A549 treated with DMSO at 1 μM for 4 hours (cell line): ENCODE measurements at places on chromosomes 7 and 10. TPM values are rescaled to one million over a fixed set of nuclear protein-coding genes. Genes with fewer than 3 reads are reported as not detected.

The NPTX2 gene
- 0.06 to 0.21 TPM (median 0.08 TPM) in 3 of 5 replicates, not detected in the others for total RNA-seq

The KIAA1549 gene
- 6.8 to 9.2 TPM (median 8.1 TPM) in 5 replicates for total RNA-seq

The LRRTM3 gene
- not detected in 5 replicates for total RNA-seq

The IFIT1B gene
- not detected in 5 replicates for total RNA-seq

The GPNMB gene
- total RNA-seq = 2.0 to 3.2 TPM (median 2.7 TPM) in 5 replicates

The CRYGN gene
- not detected in 5 replicates for total RNA-seq

The ARHGAP22 gene
- total RNA-seq = 3.5 to 4.9 TPM (median 4.1 TPM) in 5 replicates

The SNX10 gene
- total RNA-seq = 2.8 to 5.4 TPM (median 4.2 TPM) in 5 replicates

The SLC13A1 gene
- total RNA-seq = not detected in 5 replicates

The LEP gene
- total RNA-seq = not detected in 5 replicates

The ANK3 gene
- total RNA-seq = 0.59 to 1.00 TPM (median 0.78 TPM) in 5 replicates

The AOAH gene
- total RNA-seq = 0.06 to 0.13 TPM in 2 of 5 replicates, not detected in the others

The CCNJ gene
- 6.6 to 8.3 TPM (median 7.8 TPM) in 5 replicates for total RNA-seq

The CYP17A1 gene
- total RNA-seq = not detected in 5 replicates

The LRRN3 gene
- total RNA-seq = 0.02 to 0.09 TPM (median 0.04 TPM) in 3 of 5 replicates, not detected in the others

The SUN3 gene
- total RNA-seq = 0.46 TPM in 1 of 5 replicates, not detected in the others

The ALOX5 gene
- total RNA-seq = 0.13 to 0.66 TPM (median 0.28 TPM) in 5 replicates

The TMEM106B gene
- 29.3 to 44.8 TPM (median 37.6 TPM) in 5 replicates for total RNA-seq

The MYOF gene
- 201 to 255 TPM (median 239 TPM) in 5 replicates for total RNA-seq

The ASZ1 gene
- total RNA-seq = not detected in 5 replicates

The GDF2 gene
- total RNA-seq = not detected in 5 replicates

The KEL gene
- total RNA-seq = not detected in 5 replicates

The RARRES2 gene
- not detected in 5 replicates for total RNA-seq

The OR13A1 gene
- total RNA-seq = not detected in 5 replicates

The GLRX3 gene
- total RNA-seq = 188 to 262 TPM (median 237 TPM) in 5 replicates

The CYP2W1 gene
- total RNA-seq = 0.03 to 0.11 TPM in 2 of 5 replicates, not detected in the others

The NKX6-2 gene
- total RNA-seq = 0.10 to 0.25 TPM (median 0.23 TPM) in 5 replicates

The ZNF655 gene
- 56.0 to 62.9 TPM (median 60.0 TPM) in 5 replicates for total RNA-seq

The NIPSNAP2 gene
- total RNA-seq = 40.6 to 59.0 TPM (median 50.6 TPM) in 5 replicates

The FRAT2 gene
- 6.0 to 8.5 TPM (median 8.2 TPM) in 5 replicates for total RNA-seq

The GRID1 gene
- total RNA-seq = 0.19 to 0.38 TPM (median 0.30 TPM) in 5 replicates

The GJD4 gene
- total RNA-seq = not detected in 5 replicates

The TDRD1 gene
- total RNA-seq = not detected in 5 replicates

The CLCN1 gene
- total RNA-seq = 0.03 to 0.07 TPM (median 0.06 TPM) in 3 of 5 replicates, not detected in the others

The AUTS2 gene
- total RNA-seq = 3.6 to 5.3 TPM (median 4.3 TPM) in 5 replicates

The CAMK2B gene
- 0.15 to 0.28 TPM (median 0.20 TPM) in 5 replicates for total RNA-seq

The TMEM176B gene
- 0.09 to 0.16 TPM in 2 of 5 replicates, not detected in the others for total RNA-seq

The LLCFC1 gene
- total RNA-seq = not detected in 5 replicates

The CAV2 gene
- 147 to 203 TPM (median 168 TPM) in 5 replicates for total RNA-seq

The MMRN2 gene
- 0.91 to 1.5 TPM (median 1.1 TPM) in 5 replicates for total RNA-seq

The PCGF6 gene
- total RNA-seq = 11.1 to 13.1 TPM (median 12.3 TPM) in 5 replicates

The METTL2B gene
- 20.1 to 29.7 TPM (median 26.5 TPM) in 5 replicates for total RNA-seq

The OIT3 gene
- 0.06 TPM in 2 of 5 replicates, not detected in the others for total RNA-seq

The NOM1 gene
- total RNA-seq = 17.4 to 21.2 TPM (median 19.2 TPM) in 5 replicates

The GIMAP1 gene
- total RNA-seq = not detected in 5 replicates

The FFAR4 gene
- total RNA-seq = 0.17 to 0.31 TPM (median 0.21 TPM) in 5 replicates

The BTBD16 gene
- 0.44 to 1.5 TPM (median 0.59 TPM) in 5 replicates for total RNA-seq

The TEX47 gene
- total RNA-seq = not detected in 5 replicates

The FAM25C gene
- 0.99 to 2.1 TPM (median 2.0 TPM) in 5 replicates for total RNA-seq

The TBRG4 gene
- total RNA-seq = 109 to 115 TPM (median 112 TPM) in 5 replicates

The EVX1 gene
- total RNA-seq = 0.05 to 0.06 TPM (median 0.06 TPM) in 3 of 5 replicates, not detected in the others

The JCAD gene
- total RNA-seq = 8.8 to 9.8 TPM (median 9.1 TPM) in 5 replicates

The DNAJB12 gene
- total RNA-seq = 33.7 to 36.7 TPM (median 34.4 TPM) in 5 replicates

The PSD gene
- total RNA-seq = 0.51 to 0.80 TPM (median 0.64 TPM) in 5 replicates

The KCNIP2 gene
- 0.69 to 1.2 TPM (median 0.89 TPM) in 5 replicates for total RNA-seq
